Stimulated activated CD8-positive, alpha-beta memory T cell treated with anti-CD3 and anti-CD28 coated beads, Interleukin-4, amount 100 ng/mL, for 1 hour (primary cell): ENCODE measurements at places on chromosomes 5 and 9.
A peak's percentile ranks its signal among the peaks of the same experiment; 100 is the strongest.

GRCh38 chr5:36662291-36662851, 56.0 kb downstream of the SLC1A3 start:
- no peak for DNase-seq

DNA sequence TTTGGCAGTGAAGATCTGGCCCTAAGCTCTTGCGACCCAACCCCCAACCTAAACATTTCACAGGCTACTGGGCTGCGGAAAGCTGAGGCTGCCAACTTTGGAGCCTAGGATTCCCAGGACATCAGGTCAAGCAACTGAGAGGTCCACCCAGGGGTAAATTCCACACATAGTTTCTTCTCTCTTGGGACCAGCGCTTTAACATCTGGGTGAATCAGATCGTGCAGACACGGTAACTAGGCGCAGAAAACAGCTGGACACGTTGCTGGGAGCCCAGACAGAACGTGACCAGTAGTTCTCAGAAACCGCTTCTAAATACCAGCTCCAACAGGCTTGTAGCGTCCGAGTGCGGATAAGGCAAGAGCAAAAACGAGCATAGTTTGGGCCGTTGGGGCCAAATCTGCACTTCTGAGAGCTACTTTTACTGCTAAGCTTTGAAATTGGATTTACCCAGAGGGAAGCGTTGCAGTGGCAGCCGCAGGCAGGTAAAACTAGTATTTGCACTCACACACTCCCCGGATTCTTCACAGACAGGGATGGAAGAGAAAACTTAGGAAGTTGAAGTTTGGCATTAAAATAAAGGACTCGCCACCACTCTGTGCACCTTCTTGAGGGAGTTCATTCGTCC, 11.8 kb downstream of the ITGA1 start:
- peak; percentile 9 for DNase-seq

GRCh38 chr9:37676411-37676830, 25.7 kb downstream of the FRMPD1 start:
- DNase-seq = no peak

GRCh38 chr5:180370861-180371641, 17.9 kb upstream of the GFPT2 start:
- no peak for DNase-seq

GRCh38 chr5:137836997-137837396, 30.7 kb upstream of the MYOT start:
- DNase-seq = no peak

- peak; percentile 37 for DNase-seq
These were observed 47.8 kb upstream of the PSD2 start for GRCh38 chr5:139747583-139748504.

GRCh38 chr5:15834596-15835245, 334.7 kb downstream of the FBXL7 start:
- no peak for DNase-seq

- DNase-seq = no peak
These were observed 93.8 kb upstream of the BNC2 start for GRCh38 chr9:16964228-16964627.

DNA sequence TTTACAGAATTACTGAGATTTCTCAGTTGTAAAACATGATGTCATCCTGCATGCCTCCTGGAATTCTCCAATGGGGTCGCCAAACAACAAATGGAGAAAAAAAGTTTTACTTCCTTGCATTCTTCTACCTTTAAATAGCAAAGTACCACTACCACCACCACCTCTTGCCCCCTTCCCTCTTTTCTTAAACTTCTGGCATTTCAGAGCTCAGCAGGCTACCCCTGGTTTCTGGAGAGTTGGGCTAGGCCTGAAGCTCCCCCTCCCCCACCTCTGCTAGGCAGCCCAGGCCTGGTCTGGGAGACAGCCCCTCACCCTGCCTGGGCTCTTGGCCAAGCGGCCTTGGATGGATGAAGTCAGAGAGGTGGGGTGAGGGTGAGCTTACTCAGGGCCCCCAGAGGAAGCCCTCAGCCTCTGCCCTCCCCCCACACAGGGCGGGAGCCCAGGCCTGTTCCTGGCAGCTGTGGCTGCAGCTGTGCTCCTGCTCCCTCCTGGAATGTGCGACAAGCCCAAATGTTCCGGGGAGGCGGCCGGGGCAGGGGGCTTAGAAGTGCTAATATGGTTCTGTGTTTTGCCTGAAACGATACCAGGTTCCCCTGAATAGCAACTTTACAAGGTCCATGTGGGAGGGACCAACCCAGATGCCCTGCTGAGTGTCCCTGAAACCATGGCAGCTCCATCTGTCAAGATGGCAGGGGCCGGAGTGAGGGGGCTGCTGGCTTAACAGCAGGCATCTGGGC, 6.0 kb upstream of the CCIN start:
- DNase-seq = no peak

DNA sequence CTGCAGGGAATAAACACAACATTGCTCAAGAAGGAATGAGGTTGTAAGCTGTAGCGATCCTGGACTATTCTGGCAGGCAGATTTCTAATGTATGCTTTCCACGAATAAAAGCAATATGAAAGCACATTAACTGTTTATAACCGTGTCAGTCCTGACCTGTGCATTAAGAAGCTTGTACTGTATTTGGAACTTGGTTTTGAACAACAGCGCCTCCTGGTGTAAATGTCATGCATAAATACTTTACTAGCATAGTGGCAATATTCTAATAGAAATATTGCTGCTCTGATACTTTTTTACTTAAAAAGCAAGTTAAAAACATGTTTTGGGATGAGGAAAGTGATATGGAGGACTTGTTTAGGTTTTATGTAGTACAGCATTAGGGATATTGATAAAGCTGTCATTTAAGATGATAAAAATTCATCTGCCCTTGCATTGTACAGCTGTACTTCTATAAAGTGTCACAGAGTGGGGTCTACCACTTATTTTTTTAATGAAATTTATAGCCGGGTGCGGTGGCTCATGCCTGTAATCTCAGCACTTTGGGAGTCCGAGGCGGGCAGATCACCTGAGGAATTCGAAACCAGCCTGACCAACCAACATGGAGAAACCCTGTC, 70.7 kb upstream of the GNE start:
- DNase-seq = no peak

DNA sequence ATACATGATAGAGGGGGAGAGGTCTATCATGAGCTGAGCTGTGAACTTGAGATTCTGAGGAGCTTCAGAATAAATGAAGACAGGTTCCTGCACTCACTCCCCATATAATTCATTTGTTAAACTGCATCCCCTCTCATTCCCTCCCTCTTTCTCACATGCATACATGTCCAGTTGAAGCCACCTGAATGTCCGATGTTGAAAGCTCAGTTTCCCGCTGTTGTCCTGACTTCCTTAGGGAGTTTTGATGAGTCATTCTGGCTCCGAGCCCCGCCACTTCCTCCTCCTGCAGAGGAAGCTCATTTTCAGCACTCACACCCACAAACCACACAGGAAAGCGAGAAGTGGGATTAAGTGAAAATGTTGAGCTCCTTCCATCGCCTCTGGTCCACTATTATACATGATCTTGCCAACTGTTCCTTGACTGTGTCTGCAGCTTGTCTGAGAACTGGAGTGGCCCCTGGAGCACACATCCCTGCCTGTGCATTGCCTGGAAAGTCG, 121.2 kb downstream of the CEMIP2 start:
- DNase-seq = no peak

- no peak for DNase-seq
These were observed 94.4 kb upstream of the IL6ST start for GRCh38 chr5:56088967-56089829.

GRCh38 chr9:98157372-98157771, 35.1 kb downstream of the CORO2A start:
- no peak for DNase-seq

- DNase-seq = no peak
These were observed 67.0 kb downstream of the GABBR2 start for GRCh38 chr9:98641695-98642094.

DNA sequence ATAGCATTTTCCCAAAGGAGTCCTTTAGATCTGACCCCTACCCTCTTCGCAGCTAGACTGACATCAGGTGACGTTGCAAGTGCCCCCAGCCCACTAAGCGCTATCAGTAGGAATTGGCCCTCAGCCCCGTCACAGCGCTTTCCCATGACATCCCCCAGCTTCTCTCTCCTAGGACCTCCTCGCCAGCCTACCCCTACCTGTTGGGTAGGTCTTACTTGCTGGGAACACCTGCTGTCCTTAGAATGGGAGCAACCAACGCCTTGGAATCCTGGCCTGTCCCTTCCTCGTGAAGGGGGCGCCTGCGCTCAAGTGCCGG, 584 bp upstream of the PIP5K1B start:
- no peak for DNase-seq

GRCh38 chr9:72334658-72335337, 30.2 kb downstream of the ZFAND5 start:
- DNase-seq = no peak

GRCh38 chr5:115575167-115576070, 26.9 kb downstream of the TICAM2 start:
- DNase-seq = no peak

- no peak for DNase-seq
These were observed 20.3 kb upstream of the ANKHD1 start for GRCh38 chr5:140381351-140381750.

- DNase-seq = no peak
These were observed 83.0 kb downstream of the SMC2 start for GRCh38 chr9:104177003-104177611.

DNA sequence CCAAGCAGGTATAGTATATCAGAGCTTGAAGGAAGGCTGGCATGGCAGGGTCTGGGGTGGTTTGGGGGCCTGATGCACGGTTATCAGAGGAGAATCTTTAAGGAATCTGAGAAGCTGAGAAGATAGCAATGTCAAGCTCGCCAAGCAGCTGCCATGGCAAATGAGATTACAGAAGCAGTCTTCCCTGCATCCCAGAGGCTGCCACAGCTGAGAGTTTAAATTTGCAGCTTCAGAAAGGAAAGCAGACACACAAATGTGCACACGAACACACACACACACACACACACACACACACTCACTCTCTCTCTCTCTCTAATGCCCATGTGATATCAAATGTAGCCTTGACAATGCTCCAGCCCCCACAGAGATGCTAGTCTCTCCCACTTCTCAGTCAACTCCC, 79.0 kb upstream of the TNC start:
- no peak for DNase-seq

DNA sequence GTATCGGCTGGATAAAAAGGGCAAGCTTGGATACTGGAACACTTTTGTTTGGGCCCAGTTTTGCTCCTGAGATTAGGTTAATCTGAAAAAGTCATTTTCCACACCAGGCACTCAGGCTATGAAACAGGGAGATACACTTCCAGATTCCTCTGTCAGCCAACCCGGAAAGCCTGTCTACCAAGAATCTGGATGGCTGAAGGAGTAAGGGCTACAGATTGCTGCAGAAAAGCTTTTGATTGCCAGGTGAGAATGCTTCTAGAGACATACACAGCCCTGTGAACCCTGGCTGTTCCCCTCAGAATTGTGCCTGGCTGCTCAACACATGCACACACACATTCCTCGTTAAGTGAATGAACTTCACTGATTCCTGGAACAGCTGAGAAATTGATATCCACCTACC, 114.4 kb downstream of the PSD2 start:
- DNase-seq = no peak

DNA sequence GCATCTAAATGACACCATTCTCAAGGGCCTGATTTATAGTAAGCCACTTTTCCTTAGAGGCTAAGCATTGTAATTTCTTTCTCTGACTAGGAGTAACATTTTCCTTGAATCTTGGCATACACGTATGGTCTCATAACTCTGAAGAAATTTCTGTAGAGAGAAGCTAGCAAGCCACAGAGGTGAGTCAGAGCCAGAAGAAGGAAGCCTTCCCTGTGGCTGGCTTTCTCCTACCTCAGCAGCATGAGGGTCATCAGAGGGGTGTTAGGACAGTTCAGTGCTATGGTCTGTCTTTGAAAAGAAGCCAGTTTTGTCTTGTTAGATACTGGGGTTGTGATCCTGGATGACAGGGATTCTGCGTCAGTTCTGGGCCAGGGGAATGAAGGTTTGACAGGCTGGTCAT, 3.2 kb downstream of the SNX30 start:
- DNase-seq = no peak

GRCh38 chr5:73434907-73435306, 13.7 kb downstream of the FOXD1 start:
- no peak for DNase-seq

DNA sequence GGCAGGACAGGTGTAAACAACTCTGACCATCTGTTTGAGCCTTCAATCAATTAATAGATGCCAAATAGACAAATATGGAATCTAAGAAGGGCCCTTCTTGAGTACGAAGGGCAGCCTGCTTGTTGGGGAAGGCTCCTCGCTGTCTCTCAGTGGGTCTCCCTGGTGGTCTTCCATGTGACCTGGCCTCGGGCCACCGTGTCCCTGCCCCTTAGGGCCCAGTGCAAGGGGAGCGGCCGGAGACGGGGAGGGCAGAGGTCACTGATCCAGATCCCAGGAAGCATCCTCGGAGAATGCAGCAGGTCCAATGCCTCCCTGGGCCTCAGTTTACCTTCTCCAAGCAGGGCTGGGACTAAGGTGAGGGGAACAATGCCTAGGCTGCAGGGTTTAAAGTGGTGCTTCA, 2.5 kb downstream of the DBH start:
- DNase-seq = no peak

DNA sequence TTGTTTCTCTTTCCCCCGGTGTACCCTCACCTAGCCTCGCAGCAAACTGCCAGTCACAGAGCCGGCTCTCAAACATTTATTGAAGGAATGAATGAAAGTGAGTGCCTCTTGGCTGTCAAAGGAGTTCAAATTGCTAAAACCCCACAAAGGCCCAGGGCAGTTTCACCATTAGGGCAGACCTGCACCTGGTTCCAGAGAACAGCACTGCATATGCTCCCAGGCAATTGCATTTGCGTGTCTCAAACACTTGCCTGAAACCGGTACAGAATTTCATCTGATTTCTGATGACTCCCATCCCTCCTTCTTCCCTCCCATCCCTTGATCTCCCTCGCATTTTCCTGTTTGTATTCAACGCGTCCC, 165.6 kb upstream of the ZNF462 start:
- DNase-seq = no peak

GRCh38 chr5:175738126-175738525, 80.3 kb downstream of the HRH2 start:
- DNase-seq = no peak

DNA sequence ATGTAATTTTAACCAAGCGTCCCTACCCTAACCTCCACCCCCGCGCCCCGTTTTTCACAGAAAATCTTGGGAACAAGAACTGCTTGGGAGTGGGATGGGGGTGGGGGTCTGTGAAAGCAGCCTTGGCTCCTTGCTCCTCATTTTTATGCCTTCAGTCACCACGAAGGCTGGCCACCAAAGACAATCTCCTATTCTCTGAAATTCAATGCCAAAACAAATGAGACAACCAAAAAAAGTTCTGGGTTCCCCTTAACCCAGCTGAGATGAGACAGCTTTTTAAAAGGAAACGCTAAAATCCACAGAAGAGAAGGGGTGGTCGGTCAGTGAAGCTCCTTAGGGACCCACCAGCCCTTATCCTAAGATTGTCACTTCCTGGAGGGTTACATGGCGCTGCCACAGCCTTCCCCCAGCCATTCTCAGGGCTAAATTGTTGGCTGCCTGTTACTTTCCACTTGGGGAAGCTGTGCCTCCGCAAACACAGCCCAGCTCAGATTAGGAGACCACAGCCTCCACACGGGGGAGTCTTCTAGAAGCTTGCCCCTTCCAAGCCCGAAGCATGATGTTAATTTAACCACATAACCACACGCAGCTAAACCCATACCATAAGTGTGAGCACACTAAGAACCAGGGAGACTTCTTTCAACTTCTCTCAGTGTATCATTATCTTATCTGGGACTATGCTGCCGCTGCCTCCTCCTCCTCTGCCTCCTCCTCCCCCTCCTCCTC, 136.3 kb downstream of the FOXD1 start:
- no peak for DNase-seq

GRCh38 chr5:53023969-53024368, 34.8 kb downstream of the ITGA2 start:
- no peak for DNase-seq

- no peak for DNase-seq
These were observed 18.5 kb upstream of the TCERG1 start for GRCh38 chr5:146428658-146429057.
